ENCODE measurements at places on chromosomes 5 and 9.

GRCh38 chr5:176190886-176191755 is 47.1 kb upstream of the SIMC1 start:
- DNase-seq: no peak

DNA sequence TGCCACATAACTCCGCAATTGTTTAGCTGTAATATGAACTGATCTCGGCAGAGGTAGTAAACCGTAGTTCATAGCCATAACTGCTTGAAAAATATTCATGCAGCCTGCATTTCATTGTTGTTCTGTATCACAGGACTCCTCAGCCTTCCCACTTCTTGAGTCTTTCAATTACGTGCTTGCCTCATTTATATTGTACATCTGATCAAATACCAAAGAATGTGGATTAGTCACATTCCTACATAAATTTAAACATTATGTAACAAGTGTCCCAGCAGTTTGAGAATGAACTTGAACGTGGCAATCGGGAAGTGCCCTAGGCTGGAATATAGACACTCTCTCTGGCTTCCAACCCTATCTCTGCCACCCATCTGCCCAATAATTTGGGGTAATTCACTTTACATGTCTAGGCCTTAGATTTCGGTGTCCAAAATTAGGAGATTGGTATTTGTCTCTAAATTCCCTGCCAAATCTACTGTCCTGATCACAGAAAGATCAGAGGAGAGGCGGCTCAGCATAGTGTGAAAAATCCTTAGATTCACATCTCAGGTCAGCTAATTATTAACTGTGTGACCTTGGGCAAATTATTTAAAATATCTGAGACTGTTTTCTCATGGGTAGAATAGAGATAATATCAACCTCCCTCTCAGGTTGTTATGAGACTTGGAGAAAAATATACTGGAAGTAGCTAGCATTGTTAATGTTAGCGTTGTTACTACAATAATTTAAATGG is 215.1 kb upstream of the RFX3 start:
- no peak for DNase-seq

GRCh38 chr5:119814655-119815054 is 185.3 kb downstream of the FAM170A start:
- no peak for DNase-seq

DNA sequence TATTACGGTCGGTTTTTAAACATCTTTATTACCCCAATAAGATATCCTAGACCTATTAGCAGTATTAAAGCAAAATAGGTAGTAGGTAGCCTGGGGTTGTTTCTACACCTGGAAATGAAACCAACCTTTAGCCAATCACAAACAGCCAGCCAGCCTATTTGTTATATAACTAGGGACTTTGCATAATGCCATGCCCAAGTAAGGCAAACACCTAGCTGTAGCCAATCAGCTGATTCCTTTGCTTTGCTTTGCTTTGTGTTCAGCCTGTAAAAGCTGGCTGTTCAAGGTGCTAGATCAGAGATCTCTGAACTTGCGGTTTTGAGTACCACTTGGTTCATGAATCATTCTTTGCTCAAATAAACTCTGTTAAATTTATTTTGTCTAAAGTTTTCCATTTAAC is 46.5 kb upstream of the SETD9 start:
- no peak for DNase-seq

DNA sequence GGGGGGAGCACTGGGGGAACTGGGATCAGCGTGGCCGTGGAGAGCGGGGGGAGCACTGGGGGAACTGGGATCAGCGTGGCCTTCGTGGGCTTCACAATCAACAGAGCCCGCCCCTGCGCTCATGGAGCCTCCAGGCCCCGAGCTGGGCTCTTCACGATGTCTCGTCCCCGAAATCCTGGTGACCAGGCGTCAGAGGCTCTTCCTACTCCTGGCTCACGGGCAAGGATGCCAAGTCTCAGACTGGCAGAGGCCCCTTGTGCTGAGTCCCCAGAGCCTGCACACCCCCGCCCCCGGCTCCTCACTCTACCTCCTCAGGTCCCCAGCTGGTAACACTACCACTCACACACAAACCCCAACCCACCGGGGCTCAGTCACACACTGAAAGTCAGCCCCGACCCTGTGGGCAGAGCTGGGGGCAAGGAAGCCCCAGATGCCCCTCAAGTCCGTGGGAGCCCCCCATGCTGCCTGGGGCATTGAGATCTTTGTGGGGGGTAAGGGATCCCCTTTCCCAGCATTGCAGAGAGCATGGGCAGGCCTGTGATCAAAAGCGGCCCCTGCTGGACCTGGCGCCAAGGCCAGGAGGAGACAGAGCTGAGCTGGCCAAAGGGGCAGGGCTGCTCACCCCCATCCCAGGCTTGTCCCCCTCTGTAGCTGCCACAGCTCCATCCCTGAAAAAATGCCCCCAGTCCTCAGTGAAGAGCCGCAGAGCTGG is 26.7 kb downstream of the LHX3 start:
- no peak for DNase-seq

GRCh38 chr5:133383580-133383939 is 228.8 kb downstream of the FSTL4 start:
- DNase-seq: no peak

- peak; percentile 57 for DNase-seq
Observed at GRCh38 chr9:112819635-112820496, 69.3 kb downstream of the SNX30 start.

GRCh38 chr9:126398403-126399058 is 71.9 kb downstream of the MVB12B start:
- peak; percentile 48 for DNase-seq

DNA sequence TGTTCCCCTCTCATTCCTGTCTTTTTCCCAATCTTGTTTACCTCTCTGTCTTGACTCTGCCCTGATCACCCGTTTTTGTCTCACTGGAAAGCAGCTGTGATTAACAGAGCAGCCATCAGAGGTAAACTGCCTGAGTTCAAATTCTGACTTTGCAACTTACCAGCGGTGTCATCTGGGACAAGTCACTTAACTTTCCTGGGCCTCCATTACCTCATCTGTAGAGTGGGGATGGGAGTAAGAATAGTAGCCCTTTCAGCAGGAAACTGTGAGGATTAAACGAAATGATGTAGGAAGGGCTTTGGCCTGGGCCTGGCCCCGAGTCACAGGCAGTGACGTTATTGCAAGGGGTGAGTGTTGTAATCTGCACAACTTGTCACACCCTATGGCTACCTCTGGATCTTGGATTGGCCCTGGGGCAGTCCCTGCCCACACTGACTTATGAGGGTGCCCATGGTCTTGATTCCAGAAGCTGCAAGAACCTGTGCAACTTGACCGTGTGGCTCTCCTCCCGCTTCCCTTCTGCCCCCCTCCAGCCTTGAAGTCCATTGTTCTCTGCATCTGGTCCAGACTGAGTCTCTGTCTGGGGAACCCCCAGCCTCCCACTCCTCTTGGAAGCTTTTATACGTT is 657 bp upstream of the PCDH12 start:
- DNase-seq: no peak

DNA sequence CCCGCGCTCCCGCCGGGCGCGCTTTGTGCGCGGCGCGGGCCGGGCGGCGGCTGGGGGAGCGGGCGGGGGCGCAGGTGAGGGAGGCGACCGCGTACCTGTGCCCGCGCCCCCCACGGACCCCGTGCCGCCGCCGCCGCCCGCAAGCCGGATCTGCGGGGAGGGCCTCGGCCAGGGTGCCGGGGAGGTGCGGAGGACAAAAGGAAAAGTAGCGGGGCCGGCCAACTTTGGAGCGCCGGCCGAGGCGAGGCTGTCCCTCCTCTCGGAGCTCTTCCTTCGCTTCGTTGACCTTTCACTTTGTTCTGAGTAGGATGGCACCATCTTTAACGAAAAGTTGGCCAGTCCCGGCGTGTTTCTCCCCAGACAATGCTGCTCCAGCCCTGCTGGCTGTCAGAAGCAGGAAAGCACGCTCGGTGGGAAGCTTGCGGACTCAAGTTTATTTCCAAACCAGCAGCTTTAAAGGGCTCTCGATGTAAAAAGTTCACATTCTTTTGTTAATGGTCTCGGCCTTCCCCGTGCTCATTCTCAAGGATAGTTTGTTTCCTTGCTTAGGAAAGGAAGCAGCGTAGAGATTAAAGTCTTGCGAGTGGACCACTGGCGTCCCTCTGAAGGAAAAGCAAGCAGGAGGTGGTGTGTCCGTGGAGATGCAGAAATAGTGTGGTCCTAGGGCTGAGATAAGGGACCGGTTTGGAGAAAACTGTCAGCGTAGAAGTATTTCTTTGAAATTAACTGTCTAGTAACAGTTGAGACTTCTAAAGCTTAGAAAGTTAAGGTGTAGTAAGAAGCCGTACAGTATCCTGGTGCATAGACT is 639 bp downstream of the EHMT1 start:
- DNase-seq: peak; percentile 51

DNA sequence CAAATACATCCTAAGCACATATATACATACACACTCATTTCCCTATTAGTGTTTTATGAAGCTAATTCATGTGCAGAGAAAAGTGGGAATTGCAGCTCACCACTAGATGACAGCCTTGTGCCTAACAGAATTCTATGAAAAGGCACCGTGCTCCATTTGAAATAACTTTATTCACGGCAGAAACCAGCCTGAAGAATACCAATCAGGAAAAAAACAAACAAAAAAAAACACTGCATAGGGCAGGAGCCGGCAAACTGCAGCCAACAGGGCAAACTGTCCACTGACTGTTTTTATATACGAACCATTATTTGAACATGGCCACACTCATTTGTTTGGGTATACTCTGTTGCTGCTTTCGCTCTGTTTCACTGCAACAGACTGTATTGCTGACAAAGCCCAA is 33.6 kb downstream of the ERMP1 start:
- peak; percentile 58 for DNase-seq

- no peak for DNase-seq
Observed at GRCh38 chr5:64930672-64931318, 162.1 kb downstream of the CWC27 start.

- peak; percentile 25 for DNase-seq
Observed at GRCh38 chr9:92749934-92750315, 14.7 kb downstream of the BICD2 start.

- DNase-seq: peak; percentile 12
Observed at GRCh38 chr5:107474716-107475489, 195.8 kb downstream of the EFNA5 start.

DNA sequence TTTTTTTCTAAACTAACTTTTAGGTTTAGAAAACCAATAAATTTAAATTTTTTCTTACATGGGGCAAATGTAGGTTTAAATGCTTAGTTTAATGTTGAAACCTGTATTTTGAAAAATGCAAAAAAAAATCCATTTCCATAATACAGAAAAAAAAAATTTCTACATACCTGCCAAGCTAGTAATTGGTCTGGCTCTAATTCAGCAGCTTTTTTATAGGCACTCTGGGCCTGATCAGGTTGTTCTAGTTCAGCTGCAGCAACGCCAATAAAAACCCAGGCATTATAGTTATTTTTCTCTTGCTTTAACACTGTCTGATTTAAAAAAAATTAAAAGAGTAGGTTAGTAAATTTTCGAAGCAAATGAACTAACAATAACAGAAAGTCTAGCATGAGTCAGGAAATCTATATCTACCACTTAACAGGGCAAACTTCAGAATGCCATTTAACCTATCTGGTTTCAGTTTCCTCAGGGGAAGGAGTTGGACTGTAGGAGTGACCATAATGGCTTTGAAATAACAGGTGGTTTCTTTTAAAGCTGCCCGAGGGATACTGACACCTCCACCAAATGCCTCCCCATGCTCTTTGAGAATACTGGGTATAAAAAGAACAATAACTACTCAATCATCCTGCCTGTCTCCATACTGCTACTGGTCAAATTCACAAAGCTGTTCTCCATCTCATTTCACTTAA is 11.6 kb downstream of the SKIC3 start:
- no peak for DNase-seq

GRCh38 chr5:177309351-177310191 is 2.1 kb downstream of the MXD3 start:
- peak; percentile 51 for DNase-seq

- DNase-seq: no peak
Observed at GRCh38 chr5:80959138-80959537, 1.0 kb upstream of the RASGRF2 start.

- no peak for DNase-seq
Observed at GRCh38 chr5:110203661-110204060, 513.9 kb downstream of the MAN2A1 start.

DNA sequence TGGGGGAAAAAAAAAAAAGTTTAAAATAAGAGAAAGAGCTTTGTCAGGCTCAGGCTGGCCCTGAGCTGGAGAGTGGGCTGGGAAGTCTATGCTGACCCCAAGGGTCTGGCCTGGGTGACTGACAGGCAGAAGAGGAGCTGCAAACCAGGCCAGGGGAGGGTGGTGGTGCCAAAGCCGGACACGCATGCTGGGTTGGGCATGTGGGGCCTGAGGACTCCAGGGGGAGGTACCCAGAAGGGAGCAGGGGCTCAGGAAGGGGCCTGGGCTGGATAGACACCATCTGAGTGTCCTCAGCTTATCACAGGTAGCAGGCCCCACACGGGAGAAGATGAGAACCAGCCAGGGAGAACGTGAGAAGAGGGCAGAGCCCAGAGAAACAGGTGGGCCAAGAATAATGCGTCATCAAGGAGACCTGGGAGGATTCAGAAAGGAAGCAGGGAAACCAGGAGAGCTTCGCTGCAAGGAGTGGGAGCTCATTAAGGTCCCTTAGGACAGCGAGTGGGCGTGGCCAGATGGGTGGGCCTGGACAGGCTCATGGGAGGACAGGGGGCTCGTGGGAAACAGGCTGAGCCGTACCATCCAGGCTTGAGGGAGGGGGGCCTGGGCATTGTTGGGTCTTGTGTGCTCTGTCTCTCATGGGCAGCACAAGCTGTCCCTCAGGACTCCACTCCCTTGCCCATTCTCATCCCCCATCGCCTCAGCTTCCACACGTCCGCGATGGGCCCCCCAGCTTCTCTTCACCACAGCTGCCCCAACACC is 16.0 kb downstream of the TMOD1 start:
- no peak for DNase-seq

DNA sequence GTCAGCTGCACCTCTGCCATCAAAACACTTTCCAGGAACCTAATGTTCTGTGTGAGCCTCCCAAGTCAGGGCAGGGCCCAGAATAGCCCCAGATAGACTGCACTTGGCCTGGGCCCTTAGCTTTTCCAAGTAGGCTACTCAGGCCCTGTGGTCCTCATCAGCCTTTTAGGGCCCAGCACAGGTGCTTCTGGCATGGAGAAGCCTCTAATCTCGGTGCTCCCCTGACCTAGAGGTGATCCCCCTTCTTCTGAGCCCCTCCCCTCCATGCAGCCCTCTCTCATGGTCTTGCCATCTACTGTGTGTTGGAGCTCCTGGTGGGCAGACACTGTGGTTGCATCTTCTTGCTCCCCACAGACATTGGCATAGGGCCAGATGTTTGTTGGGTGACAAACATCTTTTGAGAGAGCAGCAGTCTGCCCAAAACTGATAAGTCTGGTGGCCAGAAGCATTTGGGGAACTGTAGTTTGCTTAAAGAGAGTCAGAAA is 28.1 kb downstream of the FRMPD1 start:
- no peak for DNase-seq

GRCh38 chr5:127561254-127561653 is 43.8 kb downstream of the PRRC1 start:
- DNase-seq: peak; percentile 12

DNA sequence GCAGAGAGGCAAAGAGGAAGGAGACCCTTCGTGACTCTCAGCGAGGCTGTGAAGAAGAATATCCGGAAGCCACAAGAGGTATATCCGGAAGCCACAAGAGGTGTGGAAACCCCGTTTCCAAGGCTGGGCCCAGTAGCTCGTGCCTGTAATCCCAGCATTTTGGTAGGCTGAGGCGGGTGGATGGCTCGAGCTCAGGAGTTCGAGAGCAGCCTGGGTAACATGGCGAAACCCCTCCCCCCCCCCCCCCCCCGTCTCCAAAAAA is 612 bp upstream of the BBLN start:
- no peak for DNase-seq
